ENCODE measurements at places on chromosomes 12 and 14.

- DNase-seq = no peak
Observed at GRCh38 chr12:48279101-48279500, 71.6 kb downstream of the ZNF641 start.

DNA sequence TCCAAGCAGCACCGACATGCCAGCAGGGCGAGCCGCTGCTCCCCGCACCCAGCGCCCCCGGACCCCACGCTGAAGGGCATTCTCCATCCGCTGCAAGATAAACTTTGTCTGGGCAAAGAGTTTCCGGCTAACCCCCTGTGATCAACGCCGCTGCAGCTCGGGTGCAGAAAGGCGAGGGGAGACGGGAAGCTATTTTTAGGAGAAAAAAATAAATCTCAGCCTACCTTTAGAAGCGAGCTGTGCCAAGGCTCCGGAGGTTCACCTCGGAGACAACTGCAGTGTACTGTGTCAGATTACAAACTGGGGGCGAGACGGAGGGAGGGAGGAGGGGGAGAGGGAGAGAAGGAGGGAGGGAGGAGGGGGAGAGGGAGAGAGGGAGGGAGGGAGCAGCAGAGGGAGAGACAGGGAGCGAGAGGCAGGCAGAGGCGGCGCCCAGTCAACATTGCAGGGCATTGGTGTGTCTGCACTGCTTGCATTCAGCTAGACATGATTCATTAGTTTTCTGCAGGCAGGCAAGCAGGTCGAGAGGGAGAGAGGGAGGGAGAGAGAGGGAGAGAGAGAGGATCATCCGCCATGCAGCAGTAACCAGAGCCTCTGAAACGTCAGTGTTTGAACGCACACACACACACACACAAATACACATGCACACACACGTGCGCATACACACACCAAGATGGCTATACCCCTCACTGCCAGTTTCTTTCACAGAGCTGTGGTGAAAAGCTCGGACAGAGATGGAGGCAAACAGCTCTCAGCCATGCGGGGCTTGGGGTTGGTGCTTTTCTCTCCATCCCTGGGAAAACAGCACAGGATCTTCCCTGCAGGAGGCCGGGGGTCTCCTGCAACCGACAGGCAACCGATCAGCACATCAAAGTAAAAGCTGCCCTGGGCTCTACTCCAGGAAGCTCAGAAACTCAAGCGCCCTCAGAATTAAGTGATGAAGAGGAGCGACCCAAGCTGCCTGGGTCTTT lies at the start of gene RIMBP2:
TSS of gene RIMBP2 (minus strand) at position 302 of the 971 bp plus-strand sequence. CDS start 237,286 bp downstream, outside the sequence.
- DNase-seq = no peak

DNA sequence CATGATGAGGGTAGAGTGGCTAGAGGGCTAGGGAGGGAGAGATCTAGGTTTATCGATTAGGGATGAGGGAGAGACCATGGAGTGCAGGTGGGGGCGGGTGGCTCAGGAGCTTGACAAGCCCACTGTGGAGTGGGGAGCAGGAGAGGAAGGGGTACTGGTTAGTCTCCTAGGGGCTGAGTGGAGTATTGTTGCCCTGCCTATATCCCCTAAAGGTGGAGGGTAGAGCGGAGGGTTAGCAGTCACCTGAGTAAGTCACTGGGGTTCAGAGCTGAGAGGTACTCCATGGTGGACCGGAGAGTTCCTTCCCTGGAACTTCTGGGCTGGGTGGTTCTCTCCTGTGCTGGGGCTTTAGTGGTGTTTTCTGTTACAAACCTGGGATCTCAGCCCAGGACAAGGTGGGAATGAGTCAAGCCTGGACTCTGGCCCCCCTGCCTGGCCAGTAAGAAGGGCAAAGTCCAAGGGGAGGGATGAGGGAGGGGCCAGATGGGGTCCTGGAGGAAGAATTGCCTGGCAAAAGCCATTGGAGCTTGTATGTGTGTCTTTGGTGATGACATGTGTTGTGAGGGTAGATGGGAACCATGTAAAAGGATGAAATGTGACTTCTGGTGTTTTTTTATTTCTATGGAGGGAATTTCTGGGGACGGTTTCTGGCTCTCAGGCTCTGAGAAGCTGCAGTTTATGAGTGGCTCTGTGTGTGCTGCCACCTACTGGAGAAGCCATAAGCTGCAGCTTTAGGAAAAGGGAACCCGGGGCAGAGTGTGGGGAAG lies at the start of gene CIDEB:
TSS of gene CIDEB (minus strand) at position 403 of the 767 bp plus-strand sequence. CDS start at position 284, 119 bp downstream.
- peak; percentile 24 for DNase-seq

DNA sequence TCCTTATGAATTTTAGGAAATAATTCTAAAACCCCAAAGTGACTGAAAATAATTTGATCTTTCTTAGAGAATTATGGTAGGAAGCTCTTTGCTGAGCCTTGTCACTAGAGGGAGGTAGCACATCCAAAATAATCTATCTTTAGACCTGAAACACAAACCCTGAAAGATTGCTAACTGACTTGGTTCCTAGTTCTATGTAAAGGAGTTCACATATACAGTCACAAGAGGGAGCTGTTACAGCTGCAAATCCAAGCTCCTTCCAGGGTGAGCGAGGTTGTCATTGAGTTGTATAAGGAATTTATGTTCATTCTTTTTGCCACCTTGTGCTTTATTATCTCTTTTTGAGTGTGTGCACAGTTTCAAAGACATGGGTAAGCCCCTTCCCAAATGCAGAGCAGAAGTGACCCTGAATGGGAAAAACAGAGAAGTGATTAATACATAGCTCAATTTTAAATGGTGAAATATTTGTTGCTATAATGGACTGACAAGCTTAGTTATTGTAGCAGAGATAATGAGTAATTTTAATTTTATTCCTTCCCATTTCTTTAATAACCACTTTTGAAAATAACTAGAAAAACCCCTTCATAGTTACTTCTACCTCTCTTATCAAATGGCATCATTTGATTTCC lies 387.9 kb downstream of the DAD1 start:
- peak; percentile 59 for DNase-seq

GRCh38 chr12:3427956-3428355 lies 63.0 kb upstream of the PRMT8 start:
- no peak for DNase-seq

- DNase-seq = peak; percentile 75
Observed at GRCh38 chr12:6925540-6926279, 2.0 kb upstream of the ATN1 start.

DNA sequence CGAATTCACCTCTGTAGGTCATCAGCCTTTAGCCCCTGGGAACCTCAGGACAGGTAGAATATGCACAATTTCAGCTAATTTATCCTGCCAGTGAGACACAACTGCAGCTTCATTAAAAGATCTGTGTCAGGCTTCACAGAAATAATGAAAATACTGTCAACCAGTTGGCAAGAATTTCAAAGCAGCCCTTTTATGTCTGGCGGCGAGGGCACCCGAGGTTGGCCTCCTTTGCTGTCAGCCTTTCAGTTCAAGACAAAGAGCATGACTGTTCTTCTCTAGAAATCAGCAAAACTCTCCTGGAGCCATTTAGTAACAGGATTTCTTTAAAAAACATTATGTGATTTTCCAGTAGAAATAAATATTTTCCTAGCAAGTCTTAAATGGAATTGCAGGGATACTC lies 75.9 kb downstream of the BBS10 start:
- DNase-seq = no peak

DNA sequence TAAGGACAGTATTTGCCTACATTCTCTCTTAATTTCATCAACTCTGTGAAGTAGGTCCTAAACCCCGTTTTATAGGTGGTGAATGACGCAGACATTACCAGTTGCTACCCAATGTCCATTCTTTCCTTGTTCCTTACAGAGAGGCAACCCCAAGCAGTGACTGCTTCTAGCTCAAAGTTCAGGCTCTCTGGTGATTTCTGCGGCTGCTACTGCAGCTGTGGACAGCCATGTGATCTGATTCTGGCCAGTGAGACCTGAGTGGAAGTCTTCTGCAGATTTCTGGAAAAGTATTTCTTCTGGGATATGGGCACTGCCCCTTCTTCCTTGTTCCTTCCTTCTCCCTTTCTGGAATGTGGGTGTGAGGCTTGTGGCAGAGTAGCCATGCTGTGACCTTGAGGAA lies 82.9 kb downstream of the ARF6 start:
- peak; percentile 49 for DNase-seq

DNA sequence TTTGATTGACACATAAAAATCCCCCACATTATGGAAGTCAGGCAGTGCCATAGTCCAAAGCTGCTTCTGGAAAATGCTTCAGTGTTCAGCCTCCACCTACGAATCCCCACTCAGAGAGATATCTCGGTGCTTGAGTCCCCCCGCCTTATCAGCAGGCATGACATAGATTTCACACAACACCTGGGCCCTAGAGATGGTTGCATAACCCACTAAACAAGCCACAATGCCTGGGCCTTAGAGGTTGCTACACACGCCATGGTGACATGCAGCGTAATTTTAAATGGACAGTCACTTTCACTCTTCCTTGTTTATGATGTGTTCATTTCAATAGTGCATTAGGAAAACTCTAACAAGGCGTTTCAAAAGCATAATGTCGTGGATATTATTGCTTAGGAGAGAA lies 38.0 kb downstream of the CCDC60 start:
- no peak for DNase-seq

All from RCC 7860 (cell line).